ENCODE measurements at places on chromosomes 16 and 17.

DNA sequence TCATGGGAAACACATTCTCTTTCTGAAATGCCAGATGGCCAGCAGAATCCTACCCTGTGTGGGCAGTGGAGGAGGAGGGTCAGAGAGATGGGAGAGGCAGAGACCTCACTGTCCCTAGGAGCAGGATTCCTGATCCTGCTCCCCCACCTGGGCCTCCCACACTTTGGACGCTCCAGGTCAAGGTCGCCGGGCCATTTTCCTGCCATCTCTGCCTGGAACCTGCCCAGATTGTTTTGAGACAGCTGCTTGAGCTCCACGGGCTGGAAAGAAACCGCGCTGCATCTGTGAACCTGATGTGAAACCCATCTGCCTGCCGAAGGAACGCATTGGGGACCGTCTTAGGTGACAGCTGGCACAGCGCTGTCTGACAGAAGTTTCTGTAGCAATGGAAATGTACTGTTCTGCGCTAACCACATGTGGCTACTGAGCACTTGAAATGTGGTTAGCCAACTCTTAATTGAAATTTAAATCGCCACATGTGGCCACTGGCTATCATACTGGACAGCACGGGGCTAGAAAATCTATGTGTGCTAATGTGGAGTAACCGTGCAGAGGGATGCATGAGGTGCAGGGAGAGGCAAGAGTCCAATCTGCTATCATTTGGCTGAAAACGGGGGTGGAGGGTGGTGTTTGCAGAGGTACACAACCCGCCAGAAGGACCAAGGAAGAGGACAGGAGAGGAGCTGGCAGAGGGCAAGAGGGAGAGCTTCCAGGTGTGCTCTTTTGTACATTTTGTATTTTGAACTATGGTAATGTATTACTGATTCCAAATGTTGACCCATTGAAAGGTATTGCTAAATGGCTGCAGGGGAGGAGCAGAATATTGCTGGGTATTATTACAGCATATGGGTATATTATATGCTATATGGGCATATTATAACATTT is 15.4 kb upstream of the NUBP1 start:
- no peak for DNase-seq

- DNase-seq: no peak
Observed at GRCh38 chr17:68670967-68671693, 70.0 kb upstream of the FAM20A start.

GRCh38 chr16:55048745-55049144 is 118.1 kb downstream of the IRX5 start:
- no peak for DNase-seq

GRCh38 chr17:58626905-58627304 is 64.9 kb downstream of the TEX14 start:
- no peak for DNase-seq

DNA sequence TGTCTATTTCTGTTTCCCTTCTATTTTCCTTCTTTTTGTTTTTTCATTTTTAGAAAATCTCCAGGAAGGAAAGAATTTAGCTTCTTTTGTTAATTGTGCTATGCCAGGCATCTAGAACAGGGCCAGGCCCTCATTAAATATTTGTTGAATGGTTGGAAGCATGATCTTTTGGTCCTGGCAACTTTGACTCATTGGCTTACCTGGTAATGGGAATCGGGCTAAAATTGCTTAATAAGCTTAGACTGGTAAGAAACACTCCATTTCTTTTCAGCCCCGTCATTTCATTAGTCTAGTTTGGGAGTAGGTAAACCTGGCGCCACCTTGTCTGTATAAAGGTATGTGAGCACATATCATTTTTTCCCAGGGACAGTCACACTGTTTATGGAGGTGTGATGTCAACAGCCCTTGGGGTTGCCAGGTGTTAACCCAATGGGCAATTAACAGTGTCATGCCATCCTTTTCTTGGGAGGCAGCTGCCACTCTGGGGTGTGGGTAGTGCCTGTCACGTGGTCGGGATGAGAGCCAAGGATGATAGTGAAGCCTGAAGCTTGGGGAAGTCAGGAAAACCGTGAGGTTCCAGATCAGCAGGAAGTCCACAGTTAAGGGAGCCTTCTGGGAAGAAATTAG is 9.5 kb upstream of the NDEL1 start:
- no peak for DNase-seq

DNA sequence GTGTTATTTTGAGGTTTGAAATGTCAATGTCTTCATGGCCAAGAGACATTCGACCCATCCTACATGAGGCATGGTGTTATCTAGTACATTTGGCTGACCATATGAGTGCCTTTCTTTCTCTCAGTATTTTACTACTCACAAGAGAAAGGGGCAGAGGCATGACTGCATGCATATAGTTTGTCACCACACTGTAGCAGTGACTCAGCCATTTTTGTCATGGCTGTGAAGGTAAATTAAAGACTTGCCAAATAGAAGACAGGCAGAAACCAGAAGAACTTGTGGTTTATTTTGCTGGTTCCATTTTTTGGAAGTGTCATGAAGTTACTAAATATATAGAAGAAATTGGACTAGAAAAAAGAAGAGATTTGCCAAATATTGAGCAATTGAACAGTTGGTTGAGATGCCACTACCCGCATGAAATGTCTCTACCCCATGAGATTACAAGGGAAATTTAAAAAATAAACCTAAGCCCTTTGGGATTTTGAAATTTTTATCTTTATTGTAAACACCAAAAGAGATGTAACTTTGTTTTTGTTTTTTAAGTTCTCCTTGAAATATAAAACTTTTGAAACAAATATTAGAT is 170.3 kb downstream of the CHD9 start:
- peak; percentile 30 for DNase-seq

GRCh38 chr17:65666876-65667321 is 105.5 kb upstream of the AXIN2 start:
- no peak for DNase-seq

DNA sequence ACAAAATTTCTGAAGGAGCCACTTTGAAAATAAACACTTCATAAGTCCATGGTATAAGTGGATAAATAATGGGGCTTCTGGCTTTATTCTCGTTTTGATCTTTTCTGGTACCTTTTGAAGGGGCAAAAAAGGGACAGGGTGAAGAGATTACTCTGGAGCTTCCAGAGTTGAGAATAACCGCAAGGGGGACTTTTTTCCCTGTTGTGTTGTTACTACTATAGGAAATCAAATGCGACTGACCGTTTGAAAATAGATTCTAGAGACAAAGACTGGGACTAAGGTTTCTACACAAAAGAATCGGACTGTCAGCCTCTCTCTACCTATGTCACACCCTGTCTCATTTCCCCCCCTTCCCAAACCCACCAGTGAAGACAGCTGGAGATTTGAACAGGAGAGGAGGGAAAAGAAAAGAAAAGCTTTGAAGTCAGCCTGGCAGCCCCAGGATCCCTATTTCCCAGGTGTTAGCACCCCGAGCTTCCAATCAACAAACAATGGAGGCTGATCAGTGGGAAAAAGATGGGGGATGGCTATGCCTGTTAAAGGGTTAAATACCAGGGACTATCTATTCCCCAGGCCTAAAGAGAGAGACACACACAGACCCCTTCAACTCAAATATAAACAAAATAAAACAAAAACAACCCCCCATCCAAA is 8.4 kb downstream of the HOXB4 start:
- DNase-seq: no peak

DNA sequence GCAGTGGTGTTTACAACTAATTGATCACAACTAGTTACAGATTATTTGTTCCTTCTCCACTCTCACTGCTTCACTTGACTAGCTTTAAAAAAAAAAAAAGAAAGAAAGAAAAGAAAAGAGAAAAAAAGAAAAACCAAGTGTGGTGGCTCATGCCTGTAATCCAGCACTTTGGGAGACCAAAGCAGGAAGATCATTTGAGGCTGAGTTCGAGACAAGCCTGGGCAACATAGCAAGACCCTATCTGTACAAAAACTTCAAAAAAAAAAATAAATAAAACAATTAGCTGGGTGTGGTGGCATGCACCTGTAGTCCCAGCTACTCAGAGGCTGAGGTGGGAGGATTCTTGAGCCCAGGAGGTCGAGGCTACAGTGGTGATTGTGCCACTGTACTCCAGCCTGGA is 4.2 kb downstream of the SNTB2 start:
- DNase-seq: no peak

DNA sequence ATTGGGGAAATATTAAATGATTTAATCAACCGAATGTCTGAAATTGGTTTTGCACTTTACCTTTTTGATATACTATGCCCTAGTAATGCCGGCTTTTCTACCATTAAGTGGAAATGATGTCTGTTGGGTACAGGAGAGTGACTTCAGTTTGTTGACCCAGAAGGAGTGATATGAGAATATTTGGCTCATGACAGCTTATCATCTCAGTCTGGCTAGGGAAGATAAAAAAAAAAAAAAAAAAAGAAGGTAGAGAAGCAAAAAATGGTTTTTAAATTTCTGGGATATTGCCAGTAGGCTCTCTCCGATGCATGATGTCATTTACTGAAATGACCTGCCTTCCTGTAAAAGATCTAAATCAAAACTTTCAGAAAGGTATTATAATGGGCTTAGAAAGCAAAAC is 69.0 kb downstream of the CNTNAP4 start:
- no peak for DNase-seq

GRCh38 chr17:16199093-16199492 is 16.2 kb downstream of the NCOR1 start:
- no peak for DNase-seq

DNA sequence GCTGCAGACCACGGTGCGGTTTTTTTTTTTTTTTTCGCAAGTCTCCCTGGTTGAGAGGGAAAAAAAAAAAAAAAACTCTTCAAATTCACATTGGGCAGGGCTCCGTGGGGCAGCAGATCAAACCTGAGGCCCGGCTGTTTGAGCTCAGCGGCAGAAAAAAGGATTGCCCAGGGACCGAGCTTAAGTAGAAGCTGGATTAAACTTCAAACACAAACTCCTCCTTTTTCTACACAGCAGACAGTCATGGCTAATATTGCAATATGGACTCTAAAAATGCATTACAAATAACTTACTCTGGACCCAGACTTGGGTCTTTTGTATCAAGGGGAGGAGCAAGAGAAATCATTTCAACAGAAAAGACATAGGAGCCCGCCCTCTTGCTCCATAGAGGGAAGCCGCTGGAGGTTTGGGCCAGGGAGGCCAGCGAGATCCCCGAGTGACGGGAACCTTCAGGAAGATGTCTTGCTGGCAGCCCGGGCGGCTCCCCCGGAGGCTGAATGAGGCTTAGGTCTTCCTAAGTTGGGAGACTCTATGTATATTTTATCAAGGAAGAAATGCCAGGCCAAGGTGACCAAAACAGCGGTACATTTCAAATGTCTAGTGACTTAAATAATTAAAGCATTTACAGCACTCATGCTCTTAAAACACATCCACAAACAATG is 167.7 kb downstream of the ZNF423 start:
- DNase-seq: no peak

DNA sequence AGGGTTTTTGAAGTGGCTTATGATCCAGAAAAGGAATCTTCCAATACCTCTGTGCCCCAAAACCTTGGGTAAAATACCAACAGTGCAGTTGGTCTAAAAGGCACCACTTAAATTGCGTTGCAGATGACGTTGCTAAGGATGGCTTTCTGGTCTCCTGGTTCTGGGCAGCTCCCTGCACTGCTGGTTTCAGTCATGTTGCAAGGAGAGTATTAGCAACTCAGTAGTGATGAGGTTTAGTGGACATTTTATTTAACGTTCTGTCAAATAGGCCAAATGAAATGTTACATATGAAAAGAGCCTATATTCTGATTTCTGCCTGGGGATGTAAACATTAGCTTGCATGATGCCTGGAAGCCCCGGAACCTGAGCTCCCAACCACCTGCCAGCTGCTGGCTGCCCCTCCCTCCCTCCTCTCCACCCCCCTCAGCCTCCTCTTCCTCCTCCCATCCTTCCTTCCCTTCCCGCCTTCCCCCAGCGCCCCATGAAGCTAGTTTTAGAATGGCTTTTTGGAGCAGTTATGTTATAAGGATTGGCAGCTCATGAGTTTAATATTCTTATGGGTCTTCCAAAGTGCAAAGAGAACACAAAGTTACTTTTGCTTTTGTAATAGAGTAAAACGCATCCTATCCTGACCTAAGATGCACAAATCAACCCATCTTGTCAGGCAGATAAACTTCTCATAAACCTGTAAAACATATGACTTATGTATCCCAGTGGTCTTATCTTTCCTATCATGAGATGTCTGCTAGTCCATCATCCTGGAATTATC is 20.7 kb downstream of the CD7 start:
- no peak for DNase-seq

DNA sequence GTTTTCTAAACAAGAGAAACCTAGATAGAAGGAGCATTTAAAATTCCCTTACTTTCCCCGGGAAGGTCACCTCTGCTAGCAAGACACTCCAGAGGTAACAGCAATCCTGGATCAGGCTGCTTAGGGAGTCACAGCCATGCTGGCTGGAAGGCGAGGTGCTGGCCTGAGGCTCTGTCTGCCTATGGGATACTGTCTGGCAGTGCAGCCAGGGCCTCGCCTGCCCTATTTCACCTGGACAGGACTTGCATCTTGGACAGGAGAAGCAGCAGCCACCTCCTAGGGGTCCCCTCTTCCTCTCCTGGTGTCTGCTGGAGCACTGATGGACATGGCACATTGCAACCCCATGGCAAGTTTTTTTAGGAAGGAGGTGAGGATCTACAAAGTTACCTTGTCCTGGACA is 15.1 kb downstream of the FA2H start:
- DNase-seq: no peak

GRCh38 chr16:88790312-88791211 is 5.5 kb upstream of the PIEZO1 start:
- DNase-seq: no peak

- DNase-seq: no peak
Observed at GRCh38 chr17:40873801-40874200, 6.8 kb upstream of the KRT12 start.

GRCh38 chr17:15171167-15172047 is 93.7 kb downstream of the PMP22 start:
- peak; percentile 39 for DNase-seq

DNA sequence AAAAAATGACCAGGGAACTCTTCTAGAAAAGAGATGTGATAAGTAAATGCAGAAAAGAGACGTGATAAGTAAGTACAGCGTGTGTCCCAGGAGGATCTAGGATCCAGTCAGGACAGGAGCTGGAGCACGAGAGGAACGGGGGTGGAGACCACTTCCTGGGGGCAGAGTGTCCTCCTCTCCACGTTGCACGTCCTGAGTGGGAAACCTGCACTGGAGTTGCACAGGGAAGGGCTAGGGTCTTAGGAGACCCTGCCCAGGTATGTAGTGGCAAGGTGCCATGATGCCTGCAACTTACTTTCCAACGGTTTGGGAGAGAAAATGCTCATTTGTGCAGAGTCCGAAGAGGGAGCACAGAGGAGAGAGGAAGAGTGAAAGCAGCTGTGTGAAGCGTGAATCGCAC is 55.8 kb downstream of the RNF213 start:
- DNase-seq: no peak

DNA sequence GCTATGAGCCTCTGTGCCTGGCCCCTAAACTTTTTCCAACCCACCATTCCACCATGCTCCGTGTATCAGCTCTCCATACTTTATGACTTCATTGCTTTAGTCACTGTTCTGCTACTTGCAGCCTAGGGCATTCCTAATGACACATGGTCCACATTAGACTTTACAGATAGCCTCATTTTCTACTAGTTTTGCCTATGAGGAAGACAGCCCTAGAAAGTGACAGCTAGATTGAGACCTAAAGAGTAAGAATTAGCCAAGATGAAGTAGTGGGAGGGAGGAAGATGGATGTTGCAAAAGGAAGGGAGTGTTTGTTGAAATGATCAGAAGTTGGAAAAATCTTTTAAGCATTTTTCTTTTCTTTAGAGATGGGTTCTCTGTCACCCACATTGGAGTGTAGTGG is 11.0 kb downstream of the C16orf54 start:
- no peak for DNase-seq

GRCh38 chr17:81323411-81323868 is 28.3 kb upstream of the SLC38A10 start:
- no peak for DNase-seq

All from anterior cingulate cortex (tissue), 58 donors.